ENCODE measurements at places on chromosomes 3 and 15.

- no peak for DNase-seq
Measured at GRCh38 chr15:85905751-85906450, 111.2 kb upstream of the KLHL25 start.

DNA sequence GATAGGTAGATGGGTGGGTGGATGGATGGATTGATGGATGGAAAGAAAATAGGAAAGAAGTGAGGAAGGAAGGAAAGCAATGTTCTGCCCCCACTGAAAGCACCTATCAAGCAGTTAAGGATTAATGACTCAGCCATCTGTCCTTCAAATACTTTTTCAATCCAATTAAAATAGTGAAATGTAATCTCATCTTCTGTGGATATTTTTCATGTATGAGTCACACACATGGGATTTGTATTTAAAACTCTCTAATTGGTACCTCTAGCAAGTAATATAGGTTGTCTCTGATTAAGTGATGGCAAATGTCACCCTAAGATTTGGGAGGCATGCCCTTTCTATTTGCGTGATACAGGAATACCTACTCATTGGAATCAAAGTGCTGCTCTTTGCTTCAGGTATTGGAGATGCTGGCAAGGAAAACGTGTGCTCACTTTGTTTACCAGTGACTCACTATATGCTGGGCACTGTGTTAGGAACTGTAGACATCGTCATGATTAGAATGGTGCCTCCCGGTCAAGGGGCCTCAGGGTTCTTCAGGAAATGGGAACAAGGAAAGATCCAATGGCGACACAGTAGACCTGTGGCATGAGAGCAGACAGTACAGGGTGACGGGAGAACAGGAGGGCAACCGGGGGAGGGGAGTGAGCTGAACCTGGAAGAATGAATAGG, 230.1 kb downstream of the CLSTN2 start:
- peak; percentile 22 for DNase-seq

- DNase-seq, result peak; percentile 49
Measured at GRCh38 chr3:71652781-71653413, 69.4 kb upstream of the FOXP1 start.

GRCh38 chr15:36356978-36357601, 222.3 kb upstream of the CDIN1 start:
- peak; percentile 60 for DNase-seq

Measured in LHCN-M2 (cell line).